ENCODE measurements at places on chromosomes 4 and X.

GRCh38 chr4:138223231-138223910 is 18.8 kb downstream of the SLC7A11 start:
- peak; percentile 33 for DNase-seq

- no peak for DNase-seq
These were observed 19.1 kb upstream of the ANTXR2 start for GRCh38 chr4:80092088-80092487.

DNA sequence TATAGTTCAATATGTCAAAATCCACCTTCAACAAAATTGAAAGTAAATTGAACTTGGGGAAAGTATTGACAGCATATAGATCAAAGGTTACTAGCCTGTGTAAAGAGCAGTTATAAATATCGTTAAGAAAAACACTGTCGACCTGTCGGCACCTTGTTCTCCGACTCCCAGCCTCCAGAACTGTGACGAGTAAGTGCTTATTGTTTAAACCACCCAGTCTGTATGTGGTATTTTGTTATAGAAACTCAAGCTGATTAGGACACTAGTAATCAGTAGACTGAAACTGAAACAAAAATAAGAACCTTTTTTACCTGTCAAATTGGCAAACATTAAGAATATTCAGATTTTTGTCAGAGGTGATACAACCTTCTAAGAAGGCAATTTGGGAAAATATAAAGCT is 17.0 kb downstream of the HTT start:
- DNase-seq: no peak

- no peak for DNase-seq
These were observed 82.7 kb downstream of the TENM3 start for GRCh38 chr4:182325848-182326255.

GRCh38 chr4:147589586-147589985 is 27.6 kb upstream of the TMEM184C start:
- DNase-seq: no peak

DNA sequence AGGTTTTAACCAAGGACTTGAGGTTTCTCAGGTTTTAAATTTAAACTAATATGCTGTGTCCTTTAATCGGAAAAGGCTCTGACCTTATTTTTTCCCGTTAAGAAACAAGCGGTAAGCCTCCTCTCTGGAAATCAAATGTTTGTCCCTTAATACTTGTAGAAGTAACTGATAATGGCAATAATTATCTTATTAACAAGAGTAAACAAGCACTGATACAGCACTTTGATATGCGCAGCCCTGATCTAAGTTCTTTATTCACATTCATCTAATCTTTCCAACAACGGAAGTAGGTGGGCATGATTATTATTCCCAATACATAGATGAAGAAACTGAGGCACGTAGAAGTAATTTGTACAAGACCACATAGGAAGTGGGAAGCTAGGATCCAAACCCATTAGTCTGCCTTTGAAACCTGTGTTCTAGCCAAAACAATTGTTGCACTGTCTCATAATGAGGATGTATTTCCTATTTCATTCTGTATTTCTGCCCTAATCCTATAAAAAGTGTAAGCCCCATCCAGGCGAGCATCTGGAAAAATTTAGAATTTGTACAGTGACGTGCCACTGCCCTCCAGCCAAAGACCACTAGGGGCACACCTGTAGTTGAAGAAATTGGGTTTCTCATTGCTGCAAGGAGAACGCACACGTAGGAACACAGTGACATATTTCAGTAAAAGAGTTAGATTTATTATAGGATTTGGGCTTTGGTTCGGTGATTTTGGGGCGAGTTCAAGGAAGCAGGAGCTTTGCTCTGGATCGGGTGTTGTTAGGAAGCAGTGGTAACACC is 606 bp downstream of the CXorf58 start:
- DNase-seq: no peak

DNA sequence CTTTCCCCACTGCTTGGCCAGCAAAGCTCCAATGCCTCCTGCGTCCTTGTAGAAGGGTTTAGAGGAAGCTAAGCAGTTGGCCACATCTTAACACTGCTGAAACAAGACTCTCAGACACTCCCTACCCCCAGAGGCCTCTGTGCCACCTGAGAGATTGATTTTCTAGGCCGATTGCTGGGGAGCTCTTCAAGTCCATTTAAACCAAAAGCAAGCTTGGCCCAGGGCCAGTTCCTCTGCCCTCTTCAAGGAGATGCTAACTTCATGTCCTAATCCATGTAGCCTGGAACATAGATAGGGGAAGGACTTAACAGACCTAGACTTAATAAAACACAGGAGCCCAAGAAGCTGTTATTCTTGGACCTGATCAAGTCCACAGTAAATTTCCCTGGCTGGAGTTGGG is 27.2 kb upstream of the FMR1NB start:
- DNase-seq: no peak

- no peak for DNase-seq
These were observed 482 bp upstream of the MBTPS2 start for GRCh38 chrX:21838937-21839333.

GRCh38 chrX:127877318-127877717 is 174.9 kb downstream of the ACTRT1 start:
- no peak for DNase-seq

DNA sequence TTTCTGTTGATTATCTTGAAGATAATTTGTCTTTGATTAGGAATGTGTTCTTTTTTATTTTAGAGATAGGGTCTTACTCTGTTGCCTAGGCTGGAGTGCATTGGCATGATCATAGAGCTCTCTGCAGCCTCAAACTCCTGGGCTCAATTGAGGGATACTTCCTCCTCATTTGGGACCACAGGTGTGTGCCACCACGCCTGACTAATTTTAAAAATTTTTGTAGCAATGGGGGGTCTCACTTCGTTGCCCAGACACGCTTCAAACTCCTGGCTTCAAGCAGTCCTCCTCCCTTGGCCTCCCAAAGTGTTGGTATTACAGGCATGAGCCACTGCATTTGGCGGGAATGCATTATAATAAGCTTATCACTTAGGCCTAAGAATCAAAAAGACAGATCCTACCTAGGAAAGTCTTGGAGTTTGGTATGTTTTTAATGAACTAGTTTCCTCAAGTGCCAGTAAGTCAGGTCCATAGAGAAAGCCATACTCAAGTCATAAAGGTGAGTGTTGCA is 21.7 kb downstream of the BMP2K start:
- no peak for DNase-seq

DNA sequence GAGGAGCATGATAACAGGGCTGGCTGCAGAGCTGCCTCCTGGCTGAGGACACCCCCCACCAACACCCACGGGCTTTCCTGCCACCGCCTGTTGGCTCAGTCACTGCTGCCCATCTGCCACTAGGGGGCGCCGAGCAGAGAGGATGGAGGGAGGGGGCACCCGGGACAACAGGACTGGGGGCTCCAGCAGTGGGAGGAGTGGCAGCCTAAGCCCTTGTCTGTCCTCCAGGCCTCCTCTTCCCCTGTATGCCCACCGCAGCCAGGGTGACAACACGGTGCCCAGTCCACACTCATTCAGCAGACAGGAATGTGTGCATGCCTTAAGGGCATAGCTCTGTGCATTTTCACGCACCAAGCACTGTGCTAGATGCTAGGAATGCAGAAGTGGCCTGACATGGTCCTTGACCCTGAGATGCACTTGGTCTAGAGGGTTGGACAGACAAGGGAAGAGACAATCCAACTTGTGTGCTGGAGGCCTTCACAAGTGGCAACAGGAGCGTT is 149.9 kb downstream of the AMMECR1 start:
- peak; percentile 2 for DNase-seq

GRCh38 chrX:9310616-9311015 is 154.2 kb upstream of the TBL1X start:
- DNase-seq: no peak

DNA sequence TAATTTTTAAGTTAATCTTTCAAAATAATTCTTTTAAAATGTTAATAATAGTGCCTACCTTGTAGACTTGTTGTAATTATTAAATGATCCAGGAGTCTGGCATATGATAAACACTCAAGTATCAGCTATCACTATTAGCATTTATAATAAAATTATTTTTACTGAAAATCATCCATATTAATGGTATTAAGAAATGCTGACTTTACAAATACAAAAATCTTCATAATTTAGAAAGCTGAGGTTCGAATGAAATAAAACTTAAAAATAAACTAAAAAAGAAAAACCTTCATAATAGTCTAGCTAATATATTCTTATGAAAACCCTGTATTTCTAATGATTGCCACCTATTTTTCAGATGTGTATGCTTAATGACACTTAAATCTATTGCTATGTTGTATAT is 5.2 kb downstream of the MGARP start:
- no peak for DNase-seq

DNA sequence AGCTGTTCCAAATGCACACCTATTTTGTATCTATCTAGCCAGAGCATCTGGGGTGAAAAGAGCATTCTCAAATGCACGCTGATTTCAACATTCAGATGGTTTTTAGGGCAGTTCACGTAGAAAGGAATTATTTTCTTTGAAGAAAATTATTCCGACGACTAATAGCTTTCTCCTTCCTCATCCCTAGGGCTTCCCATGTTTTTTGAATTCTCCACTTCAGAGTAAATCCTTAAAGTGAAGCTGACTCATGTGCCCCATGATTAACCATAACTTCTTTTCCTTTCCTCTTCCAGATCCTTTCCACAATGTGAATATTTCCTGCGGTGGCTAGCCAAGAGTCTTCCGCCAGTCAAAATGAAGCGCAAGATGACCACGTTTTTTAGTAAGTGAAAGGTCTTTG is 86.7 kb upstream of the PDHA1 start:
- no peak for DNase-seq

DNA sequence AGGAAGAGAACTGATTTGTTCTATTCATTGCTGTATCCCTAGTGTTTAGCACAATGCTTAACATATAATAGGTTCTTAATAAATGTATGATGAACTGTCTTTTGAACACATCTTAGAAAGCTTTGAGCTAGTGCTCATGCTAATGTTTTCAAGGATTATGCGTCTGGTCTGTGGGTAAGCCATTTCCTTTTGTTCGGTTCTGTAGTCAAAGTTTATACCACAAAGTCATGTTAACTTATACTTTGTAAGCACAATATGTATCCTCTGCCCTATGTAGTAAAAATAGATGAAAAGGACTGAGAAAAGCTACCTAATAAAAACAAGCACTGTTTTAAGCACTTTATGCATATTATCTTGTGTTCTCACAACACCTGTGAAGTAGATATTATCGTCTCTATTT is 301.9 kb downstream of the GLUD2 start:
- DNase-seq: no peak

- DNase-seq: no peak
These were observed 69.7 kb downstream of the PPP1R2C start for GRCh38 chrX:42708222-42708621.

GRCh38 chr4:159980826-159981468 is 878.1 kb downstream of the RAPGEF2 start:
- no peak for DNase-seq

DNA sequence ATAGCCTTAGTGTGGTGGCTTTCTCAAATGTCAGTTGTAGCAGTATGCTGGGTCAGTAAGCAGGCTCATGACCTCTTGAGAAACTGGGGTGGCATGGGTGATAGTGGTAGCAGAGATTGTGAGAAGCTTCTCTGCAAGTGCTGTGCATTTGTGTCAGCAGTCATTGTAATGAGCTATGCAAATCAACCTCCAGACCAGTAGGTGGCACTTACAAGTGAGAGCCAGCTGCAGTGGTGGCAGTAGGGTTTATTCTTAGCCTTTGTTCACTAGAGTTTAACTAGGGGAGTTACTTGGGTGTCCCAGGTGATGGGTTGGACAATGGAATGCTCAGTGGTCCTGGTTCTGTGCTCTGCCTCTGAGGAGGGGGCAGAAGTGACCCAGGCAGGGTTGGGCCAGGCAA is 818.7 kb downstream of the PCDH7 start:
- DNase-seq: no peak

DNA sequence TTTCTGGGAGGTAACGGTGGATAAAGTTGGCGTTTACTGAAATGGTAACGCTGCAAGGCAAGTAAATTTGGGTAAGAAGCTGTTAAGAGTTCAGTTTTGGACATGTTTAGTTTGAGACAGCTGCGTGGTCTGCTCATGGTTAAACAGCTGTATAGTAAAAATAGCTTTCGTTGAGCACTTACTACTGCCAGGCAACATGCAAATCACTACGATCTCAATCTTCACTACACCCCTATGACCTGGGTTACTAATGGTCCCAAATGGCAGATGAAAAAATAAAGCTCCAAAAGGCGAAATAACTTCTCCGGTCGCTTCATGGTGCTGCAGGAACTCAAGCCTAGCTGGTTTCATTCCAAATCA is 22.2 kb downstream of the FABP2 start:
- DNase-seq: no peak

DNA sequence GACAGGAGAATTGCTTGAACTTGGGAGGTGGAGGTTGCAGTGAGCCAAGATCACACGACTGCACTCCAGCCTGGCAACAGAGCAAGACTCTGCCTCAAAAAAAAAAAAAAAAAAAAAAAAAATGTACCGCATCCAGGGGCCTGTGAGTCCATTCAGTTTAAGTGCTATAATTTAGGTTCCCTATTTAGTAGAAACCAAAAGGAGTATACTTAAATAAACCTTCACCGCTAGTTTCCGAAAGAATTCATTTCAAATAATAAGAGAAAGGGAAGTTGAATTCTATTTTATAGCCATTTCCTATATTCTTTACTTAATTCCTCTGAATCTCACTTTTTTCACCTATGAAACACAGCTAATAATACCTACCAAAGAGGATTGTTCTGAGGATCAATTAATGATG is 20.8 kb upstream of the LRBA start:
- DNase-seq: no peak

- DNase-seq: no peak
These were observed 23.1 kb upstream of the GPR34 start for GRCh38 chrX:41665686-41666085.

DNA sequence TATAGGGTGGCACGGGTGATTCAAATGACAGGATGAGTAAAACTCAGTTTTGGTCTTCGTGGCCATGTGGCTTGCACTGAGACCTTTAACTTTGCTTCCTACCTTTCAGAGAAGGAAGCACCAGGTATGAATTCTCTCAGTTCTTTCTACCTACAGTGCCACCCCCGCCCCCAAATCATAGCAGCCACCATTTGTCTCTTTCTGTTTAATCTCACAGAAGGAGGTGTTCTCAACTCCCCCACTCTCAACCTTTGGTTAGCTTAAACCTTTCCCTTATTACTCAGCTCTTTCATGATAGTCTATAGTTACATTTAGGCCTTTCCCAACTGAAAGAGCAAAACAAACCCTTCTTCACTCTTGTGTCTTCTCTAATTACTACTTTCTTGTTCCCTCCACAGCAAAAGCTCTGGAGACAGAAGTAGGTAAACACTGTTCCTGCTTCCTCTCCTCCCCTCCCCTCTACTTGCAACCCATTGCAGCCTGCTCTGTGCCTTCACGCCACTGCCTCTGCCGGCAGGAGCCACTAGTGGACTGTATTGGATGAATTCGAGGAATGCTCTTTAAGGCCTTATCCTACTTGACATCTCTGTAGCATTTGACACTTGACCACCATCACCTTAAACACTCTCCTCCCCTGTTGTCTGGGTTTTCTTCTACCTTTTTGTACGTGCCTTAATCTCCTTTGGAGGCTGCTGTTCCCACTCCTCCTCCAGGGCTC is 123.7 kb downstream of the AFF1 start:
- no peak for DNase-seq

GRCh38 chrX:16754019-16754418 is 32.2 kb upstream of the TXLNG start:
- no peak for DNase-seq

GRCh38 chr4:163941221-163941905 is 446.9 kb downstream of the TMA16 start:
- DNase-seq: no peak

- no peak for DNase-seq
These were observed 37.0 kb downstream of the SEPSECS start for GRCh38 chr4:25123236-25123635.

GRCh38 chr4:154738426-154738825 is 5.4 kb upstream of the LRAT start:
- no peak for DNase-seq
